NCI-H2081 (cell line): ENCODE measurements at places on chromosomes 2 and 18.
A peak's percentile ranks its signal among the peaks of the same experiment; 100 is the strongest.

DNA sequence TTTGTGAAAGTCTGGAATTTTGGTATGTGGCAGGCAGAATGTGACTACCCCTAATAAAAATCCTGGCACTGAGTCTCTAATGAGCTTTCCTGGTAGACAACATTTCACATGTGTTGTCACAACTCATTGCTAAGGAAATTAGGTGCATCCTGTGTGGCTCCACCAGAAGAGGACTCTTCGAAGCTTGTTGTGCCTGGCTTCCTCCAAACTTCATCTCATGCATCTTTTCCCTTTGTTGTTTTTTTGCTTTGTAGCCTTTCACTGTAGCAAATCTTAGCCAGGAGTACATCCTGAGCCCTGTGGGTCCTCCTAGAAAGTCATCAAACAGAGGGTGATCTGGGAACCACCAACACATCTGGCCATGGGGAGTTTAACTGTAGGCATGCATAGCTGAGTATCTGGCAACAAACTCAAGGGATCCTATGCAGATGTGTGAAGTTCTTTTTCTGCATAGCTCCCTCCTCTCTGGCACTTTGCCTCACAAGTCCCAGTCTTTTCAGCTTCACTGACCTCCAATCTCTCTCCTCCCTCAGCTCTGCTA lies 42.1 kb upstream of the SERTAD2 start:
- DNase-seq, result no peak

- peak; percentile 5 for DNase-seq
These were observed 267.9 kb downstream of the LPIN1 start for GRCh38 chr2:12014088-12014960.

DNA sequence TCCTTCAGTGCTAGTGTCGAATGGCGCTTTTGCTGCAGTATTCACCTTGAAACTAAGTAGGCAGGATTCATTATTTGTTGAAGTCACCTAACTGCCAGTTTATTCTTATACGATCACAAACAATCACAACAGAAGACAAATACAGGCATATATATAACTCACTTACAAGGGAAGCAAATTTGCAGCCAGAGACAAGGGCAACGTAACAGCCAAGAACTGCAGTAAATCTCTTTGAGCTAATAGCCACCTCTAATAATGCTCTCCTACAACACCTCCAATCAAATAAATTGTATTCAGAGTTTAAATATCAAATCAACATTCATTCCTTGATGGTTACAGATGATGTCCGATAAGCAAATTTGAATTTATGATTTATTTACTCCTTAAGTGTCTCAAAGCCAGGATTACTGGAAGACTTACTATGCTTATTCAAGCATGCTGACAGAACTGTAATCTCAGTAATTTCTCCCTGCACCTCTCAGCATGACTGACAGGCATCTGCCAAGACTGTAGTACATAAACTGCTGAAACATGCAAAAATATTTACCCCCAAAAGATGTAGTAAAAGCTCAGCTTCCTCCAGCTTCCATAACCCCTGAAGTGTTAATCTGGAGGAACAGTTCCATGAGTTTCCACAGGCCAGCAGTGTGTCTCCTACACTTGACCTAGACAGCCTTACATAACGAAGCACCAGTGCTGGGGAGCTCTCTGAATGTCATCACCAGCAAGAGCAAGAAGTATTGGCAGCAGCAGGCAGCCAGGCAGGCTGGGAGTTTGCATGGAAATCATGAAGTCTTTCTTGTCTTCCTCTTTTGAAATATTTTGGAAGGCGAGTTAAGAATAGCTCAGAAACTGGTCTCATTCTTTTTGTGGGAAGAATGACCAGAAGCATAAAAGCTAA lies 20.9 kb upstream of the SCN1A start:
- DNase-seq, result no peak

GRCh38 chr18:11932393-11932792 lies 24.3 kb upstream of the MPPE1 start:
- no peak for DNase-seq

DNA sequence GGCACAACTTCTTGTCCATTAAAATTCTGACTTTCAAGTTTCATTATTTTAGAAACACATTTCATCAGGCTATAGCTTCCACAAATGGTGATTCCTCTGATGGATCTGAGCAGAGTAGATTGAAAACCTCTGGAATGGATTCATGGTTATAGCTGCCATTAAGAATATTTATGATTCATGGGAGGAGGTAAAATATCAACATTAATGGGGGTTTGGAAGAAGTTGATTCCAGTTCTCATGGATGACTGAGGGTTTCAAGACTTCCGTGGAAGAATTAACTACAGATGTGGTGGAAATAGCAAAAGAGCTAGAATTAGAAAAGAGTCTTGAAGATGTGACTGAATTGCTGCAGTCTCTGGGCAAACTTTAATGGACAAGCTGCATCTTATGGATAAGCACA lies 797.4 kb downstream of the SUCLG1 start:
- DNase-seq, result no peak

GRCh38 chr18:26432651-26433424 lies 115.5 kb downstream of the KCTD1 start:
- DNase-seq, result no peak

DNA sequence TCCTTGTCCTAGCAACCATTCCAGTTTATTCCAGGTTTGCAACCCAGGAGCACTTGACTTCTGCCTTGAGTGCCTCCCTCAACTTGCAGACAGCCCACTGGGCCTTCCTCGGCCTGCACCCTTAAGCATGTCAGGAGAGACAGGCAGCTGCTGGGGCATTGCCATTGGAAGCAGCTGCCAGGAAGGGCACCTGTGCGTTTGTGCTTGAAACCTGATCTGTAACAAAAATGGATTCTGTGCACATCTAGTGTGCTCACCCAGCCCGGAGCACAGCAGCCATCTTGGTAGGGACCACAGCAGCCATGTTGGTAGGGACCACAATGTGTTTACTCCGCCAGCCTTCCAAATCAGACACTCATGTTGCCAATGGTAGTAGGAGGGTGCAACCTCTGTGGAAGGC lies 44.3 kb upstream of the GLI2 start:
- peak; percentile 15 for DNase-seq

GRCh38 chr18:45730832-45731575 lies 7.0 kb downstream of the SLC14A1 start:
- no peak for DNase-seq

DNA sequence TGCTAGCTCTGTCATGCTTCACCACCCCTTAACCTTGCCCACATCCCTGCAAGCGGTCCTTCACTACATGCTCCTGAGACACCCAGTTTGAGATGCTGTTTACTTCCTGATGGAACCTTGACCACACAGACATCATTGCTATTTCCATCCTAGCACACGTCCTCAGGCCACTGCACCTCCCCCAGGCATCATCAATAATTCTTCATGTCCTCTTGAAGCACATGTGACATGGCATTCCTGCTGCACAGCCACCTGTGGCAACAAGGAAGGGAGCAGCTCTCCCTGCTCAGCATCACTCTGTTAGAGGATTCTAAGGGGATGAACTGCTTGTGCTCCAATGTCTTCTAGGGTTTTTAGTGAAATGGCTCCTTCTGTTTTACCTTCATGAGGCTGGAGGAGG lies 26.1 kb upstream of the ST3GAL5 start:
- no peak for DNase-seq

DNA sequence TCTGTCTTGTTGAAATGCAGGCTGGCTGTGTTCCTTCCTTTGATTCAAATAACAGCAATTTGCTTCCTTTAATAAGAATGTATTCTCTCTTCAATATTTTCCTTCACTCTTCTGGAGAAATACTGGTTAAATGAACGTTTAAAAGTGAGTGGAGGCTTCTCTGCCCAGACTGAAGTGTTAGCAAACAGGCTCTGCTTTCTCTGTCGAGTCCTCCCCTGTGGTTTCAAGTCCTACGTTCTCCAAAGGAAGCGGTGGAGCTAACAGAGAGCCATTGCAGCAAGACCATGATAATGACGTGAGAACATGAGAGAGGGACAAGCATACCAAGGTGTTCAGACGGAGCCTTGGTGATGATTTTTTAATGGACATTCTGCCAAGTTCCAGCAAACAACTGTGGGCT lies 26.2 kb upstream of the PID1 start:
- DNase-seq, result peak; percentile 4

GRCh38 chr18:22559414-22560274 lies 141.9 kb upstream of the CTAGE1 start:
- DNase-seq, result no peak

DNA sequence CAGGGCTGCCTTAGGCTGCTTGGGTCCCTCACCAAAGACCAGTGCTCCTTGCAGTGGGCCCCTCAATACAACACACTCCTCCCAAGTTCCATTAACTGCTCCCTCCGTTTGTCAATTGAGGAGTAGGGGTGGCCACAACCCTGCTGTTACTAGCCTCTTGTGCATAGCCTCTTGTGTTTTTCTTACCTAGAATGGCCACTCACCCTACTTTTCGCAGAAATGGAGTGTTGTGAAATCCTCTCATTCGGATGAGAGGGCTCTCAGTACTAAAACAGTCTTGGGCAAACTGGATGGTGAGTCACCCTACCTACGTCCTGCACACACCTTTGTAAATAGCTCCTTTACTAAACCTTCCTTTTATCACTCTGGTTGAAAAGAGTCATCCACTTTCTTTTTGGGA lies 253.9 kb downstream of the OSR1 start:
- no peak for DNase-seq

DNA sequence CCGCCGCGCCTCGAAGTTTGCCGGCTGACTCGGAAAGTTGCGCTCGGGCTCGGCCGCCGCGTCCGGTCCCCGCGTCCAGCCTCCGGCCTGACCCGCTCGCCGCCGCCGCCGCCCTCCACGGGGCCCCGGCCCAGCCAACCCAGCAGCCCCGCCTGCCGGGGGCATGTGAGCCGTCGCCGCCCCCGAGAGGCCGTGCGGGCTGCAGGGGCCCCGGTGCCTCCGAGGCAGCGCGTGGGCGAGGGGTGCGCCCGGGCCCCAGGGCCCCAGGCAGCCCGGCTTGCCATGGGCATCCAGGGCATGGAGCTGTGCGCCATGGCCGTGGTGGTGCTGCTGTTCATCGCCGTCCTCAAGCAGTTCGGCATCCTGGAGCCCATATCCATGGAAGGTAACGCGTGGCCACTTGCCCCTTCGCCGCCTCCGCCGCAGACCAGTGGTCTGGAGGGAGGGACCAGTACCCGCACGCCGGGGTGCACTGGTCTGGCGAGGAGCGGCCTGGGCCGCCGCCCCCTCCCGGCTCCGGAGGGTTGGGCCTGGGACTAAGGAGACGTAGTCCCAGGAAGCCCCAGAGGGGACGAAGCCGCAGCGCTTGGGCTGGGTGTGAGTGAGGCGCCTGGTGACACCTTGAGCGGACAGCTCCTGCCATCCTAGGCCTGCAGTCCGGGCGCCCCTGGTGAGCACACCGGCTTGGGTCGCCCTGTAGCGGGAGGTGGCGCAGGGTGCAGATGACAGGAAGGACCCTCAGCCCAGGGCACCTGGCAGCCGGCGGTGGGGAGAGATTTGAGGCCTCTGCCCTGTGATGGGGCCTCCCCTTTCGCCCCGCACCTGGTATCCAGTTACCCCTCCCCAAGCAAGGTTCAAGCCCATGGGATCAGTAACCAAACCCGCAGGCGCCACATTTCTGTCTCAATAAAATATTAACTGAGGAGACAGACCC lies 49.9 kb downstream of the KCNIP3 start:
- DNase-seq, result no peak
